ENCODE measurements at places on chromosomes 5 and 9.

GRCh38 chr9:131977109-131977838, 102.4 kb downstream of the MED27 start:
- DNase-seq: peak; percentile 6

DNA sequence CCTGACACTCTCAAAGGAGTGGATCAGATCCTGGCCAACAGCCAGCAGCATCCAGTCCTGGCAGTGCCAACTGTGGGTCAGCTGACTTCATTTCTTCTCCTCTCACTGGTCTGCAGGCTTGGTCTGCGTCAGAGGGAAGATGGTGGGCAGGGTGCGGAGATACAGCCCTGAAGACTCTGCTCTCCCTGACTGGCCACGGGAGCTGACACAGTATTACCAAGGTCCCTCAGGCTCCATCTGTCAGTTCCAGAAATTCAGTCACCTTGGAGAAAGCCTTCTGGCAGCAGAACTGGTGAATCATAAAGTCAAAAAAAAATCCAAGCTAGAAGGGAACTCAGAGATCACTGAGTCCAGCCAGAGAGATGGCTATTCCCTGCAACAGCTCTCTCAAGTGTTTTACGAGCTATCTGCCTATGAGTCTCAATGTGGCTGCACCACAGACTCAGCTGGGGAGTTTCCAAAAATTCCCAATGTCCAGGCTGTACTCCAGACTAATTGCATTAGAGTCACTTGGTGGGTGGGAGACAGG, 27.9 kb downstream of the C1QTNF2 start:
- no peak for DNase-seq

DNA sequence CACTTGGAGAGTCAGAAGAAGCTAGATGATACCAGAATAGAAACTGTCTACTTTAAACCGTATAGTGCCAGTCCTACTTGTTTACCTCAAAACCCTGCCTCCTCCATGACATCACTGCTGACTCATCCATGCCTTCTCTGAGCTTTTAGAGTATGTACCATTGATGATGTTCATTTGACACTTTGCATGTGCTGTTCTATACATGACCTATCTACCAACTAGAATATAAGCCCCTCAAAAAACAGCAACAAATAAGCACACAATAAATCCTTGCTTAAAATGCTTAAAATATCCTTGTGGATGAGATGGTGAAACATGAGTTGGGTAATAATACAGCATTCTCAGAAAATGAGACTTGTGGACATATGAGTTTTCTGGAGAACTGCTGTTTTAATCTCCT, 2.6 kb downstream of the CTNNAL1 start:
- peak; percentile 78 for DNase-seq

DNA sequence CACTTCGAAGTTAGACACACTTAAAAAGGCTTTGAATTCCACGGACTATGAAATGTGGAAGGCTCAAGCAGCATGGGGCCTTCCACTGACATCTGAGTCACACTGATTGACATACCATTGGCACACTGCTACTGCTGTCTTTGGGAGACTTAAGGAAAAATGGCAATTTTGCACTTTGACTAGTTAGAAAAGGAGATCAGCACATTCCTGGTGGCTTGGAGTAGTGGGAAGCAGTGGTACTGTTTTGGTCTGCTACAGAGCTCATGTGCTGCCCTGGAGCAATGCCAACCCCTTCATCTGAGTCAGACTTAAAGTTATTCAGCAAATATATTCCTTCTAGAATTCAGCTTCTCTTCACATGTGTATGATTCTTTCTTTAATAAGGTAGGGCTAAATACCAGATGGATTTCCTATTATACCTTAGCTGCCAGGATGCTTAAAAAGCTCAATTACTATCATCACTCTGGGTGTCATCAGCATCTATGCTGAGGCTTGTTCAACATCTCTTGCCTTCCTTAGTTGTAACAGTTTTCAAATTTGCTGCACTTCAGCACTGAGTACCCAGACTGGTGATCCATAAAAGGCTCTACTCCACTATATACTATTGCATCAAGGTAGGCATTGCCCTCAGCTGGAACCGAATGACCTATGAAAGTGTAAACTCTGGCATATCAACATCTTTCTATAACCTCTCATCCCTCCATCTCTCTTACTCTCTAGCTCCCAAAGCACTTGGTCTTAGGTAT, 42.3 kb upstream of the MOCS2 start:
- no peak for DNase-seq

DNA sequence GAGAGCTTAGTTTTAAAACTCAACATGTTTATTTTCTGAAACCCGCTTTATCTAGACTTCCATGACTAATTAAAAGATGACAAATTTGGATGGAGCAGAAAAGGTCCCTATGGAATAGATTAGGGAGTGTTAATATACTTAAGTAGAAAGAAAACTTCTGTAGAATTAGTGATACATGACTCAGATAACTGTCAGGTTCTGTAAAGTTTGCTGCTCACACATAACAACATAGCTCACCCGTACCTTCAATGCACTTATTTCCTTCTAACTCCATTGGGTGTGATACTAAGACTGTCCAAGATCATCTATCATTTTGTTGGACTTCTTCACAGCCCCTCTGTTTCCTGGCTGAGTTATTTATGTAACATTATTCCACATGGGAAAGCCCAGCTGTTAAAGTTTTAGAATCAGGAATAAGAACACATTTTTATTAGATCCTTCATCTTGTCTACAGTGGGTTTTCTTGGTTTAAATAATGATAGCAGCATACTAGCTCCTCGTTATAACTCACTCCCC, 27.8 kb downstream of the TMEM167A start:
- DNase-seq: no peak

- DNase-seq: no peak
These were observed 866.3 kb upstream of the WWC1 start for GRCh38 chr5:167425161-167425560.

- peak; percentile 80 for DNase-seq
These were observed 3.6 kb downstream of the SIGMAR1 start for GRCh38 chr9:34633851-34634550.

DNA sequence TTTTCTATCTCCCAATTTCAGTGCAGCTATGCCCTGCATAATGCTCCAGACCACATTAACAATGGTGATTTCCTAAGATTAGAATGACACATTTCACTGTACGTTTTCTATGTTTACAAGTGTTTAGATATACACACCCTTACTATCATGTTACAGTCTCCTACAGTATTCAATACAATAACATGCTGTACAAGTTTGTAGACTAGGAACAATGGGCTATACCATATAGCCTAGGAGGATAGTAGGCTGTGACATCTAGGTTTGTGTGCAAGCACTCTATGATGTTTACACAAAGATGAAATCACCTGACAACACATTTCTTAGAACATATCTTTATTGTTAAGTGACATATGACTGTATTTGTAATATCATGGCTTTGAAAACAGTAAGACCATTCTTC, 1435.6 kb upstream of the NUDT12 start:
- DNase-seq: no peak

- DNase-seq: no peak
These were observed 32.6 kb downstream of the HEXB start for GRCh38 chr5:74717596-74717995.

DNA sequence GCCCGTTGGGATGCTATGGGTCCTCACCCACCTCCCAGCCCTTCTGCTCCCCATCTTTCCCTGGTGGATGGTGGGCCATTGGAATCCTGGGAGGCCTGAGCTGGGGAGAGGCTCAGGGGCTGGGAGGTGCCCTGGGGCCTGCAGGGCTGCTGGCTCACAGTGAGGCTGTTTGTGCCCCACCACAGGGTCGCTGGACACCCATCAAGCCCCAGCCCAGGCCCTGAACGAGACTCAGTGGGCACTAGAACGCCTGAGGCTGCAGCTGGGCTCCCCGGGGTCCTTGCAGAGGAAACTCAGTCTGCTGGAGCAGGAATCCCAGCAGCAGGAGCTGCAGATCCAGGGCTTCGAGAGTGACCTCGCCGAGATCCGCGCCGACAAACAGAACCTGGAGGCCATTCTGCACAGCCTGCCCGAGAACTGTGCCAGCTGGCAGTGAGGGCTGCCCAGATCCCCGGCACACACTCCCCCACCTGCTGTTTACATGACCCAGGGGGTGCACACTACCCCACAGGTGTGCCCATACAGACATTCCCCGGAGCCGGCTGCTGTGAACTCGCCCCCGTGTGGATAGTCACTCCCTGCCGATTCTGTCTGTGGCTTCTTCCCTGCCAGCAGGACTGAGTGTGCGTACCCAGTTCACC, 4.9 kb upstream of the AIF1L start:
- DNase-seq: no peak

DNA sequence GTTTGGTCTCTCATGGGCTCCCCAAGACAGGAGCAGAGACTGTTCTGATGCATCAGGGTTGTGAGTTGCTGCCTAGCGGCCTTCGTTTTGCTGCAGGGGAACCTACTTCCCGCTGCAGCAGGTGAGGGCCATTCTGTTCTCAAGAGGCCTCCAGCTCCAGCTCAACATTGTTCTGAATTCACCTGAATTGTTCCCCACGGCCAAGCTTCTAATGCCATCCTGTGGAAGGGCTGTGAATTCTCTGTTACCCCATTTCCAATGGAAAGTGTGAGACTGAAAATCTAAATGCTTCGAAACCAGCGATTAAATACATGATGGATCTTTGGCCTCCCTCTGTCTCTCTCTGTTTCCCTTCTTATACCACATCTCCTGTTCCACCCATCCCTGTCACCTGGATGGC, 349.1 kb upstream of the DAP start:
- DNase-seq: no peak

- no peak for DNase-seq
These were observed 24.8 kb upstream of the TERT start for GRCh38 chr5:1319436-1320256.

Data from OCI-M1 (cell line).